ENCODE measurements at places on chromosomes 5 and 9. TPM values are rescaled to one million over a fixed set of nuclear protein-coding genes. Genes with fewer than 3 reads are reported as not detected.

FABP6 gene
- total RNA-seq: not detected

SPINK6 gene
- total RNA-seq: not detected

SPATA31E1 gene
- not detected for total RNA-seq

LRRC19 gene
- not detected for total RNA-seq

GRCh38 chr9:122382901-122383850 lies 12.4 kb downstream of the PTGS1 start:
- DNase-seq: peak; percentile 43

DNA sequence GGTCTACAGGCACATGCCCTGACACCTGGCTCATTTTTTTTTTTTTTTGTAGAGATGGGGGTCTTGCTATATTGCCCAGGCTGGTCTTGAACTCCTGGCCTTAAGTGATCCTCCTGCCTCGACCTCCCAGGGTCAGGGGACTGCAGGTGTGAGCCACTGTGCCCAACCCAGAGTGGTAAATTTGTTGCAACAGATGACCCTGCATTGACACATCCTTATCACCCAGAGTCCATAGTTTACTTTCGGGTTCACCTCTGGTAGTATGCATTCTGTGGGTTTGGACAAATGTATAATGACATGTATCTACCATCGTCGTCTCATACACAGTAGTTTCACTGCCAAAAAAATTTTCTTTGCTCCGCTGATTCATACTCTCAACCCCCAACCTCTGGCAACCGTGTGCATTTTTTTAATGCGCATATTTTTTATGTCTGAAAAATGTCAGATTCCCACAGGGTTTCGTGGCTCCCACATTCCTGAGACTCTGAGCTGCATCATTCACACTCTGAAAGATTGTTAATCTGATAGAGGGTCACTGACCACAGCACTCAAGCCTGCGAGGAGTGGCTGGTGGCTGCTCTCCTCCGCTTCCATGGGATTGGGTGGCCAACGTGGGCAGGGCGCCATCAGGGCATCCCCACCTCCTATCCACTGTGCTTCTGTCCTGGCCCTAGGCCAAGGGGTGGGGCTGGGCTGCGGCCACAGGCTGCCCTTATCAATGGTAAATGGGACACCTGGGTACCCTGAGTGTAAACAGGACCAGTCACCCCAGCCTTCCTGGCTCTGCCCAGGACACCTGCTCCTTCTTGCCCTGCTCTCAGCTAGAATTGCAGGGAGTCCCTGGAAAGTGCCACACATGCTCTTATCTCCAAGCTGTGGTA lies 9.6 kb downstream of the NDST1 start:
- no peak for DNase-seq

GRCh38 chr5:21672911-21673310 lies 1180.2 kb downstream of the CDH12 start:
- DNase-seq: no peak

GRCh38 chr5:100889165-100889743 lies 13.8 kb downstream of the ST8SIA4 start:
- DNase-seq: no peak

- no peak for DNase-seq
These were observed 1.2 kb downstream of the CDKN2A start for GRCh38 chr9:21993007-21993406.

Measured in suprapubic skin (tissue), 4 donors.